Naive B cell (primary cell): ENCODE measurements at places on chromosomes 13 and 19. TPM values are rescaled to one million over a fixed set of nuclear protein-coding genes. Genes with fewer than 3 reads are reported as not detected.

DNA sequence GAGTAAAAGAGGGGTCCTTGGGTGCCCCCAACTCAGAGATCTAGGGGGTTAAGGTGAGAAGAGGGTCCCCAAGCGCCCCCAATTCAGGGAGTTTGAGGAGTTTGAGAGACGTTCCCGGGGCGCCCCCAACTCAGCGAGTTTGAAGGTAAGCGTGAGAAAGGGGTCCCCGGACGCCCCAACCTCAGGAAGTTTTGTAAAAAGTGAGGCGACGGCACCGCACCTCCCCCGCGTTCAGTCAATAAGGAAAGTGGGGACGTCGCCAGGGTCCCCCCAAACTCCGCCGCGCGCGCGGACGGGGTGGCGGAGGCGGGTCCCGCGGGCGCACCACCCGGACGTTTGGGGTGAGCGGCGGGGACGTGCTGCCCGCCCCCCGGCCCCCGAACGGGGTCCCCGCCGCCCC, 353 bp downstream of the RFX2 start:
- no peak for DNase-seq

DNA sequence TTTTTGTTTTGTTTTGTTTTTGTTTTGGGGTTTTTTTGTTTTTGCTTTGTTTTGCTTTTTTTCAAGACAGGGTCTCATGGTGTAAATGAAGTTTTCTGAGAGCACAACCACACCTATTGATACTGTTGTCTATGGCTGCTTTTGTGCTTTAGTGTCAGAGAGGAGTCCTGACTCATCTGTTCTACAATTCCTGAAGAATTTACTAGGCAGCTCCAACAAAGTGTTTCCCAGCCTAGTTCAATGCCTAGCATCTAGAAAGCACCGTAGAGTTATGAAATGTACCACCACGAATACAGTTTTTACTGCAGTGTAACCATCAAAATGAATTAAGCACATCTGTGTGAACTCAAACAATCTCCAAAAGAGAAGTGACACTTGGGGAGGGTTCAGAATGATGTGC, 21.2 kb downstream of the SAFB start:
- no peak for DNase-seq

- DNase-seq = no peak
Measured at GRCh38 chr13:37934339-37935191, 65.0 kb upstream of the TRPC4 start.

GRCh38 chr13:60230593-60230992, 66.9 kb upstream of the DIAPH3 start:
- no peak for DNase-seq

DNA sequence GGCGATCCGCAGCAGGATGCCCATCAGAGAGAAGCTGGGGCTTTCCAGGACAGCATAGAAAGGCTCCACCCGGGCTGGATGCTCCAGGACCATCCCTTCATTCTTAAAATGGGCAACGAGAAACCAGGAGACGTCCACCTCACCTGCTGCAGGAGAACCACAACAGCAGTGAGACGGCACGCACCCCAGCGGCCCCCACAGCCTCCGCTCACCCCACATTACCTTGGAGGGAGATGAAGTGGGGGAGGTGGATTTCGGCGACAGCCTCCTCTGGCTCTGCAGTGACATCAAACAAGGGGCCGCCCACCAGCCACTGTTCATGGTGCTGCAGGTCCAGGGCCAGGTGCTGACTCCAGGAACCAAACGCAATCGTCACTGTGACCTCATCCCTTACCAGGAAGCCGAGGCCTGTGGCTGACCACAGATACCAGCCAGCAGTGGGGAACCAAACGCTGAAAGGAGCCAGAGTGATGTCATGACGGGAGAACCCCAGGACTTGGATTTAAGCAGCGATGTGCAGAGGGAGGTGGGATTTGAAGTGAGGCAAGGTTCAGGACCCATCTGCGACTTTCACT, 25.1 kb downstream of the CARD8 start:
- no peak for DNase-seq

- no peak for DNase-seq
Measured at GRCh38 chr13:23510544-23510916, 59.7 kb upstream of the TNFRSF19 start.

DNA sequence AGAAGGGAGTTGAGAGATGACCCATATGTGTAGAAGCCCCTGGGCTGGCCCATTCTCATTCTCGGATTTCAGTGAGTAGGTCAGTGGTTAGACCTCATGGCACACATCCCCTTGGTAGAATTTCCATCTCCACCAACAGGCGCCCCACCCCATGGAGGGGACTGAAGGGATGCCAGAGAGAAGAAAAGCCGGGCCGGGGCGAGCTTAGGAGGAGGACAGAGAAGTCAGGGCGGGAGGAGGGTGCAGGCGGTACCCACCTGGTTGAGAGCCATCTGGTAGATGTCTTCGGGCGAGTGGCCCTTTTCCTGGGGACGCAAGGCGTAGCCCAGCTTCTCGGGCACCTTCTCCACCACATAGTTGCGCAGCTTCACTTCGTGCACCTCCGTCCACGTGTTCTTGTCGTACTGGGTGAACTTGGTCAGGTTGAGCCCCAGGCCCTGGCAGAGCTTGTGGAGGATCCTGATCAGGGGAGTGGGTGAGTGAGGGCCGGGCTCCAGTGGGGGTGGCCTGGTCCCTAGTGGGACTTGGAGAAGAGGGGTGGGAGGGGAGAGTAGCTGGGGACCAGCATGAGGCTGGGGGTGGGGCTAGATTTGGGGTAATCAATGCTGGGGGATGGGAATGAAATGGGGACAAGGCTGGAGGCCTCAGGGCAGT, 2.5 kb downstream of the IL4I1 start:
- DNase-seq = no peak

DNA sequence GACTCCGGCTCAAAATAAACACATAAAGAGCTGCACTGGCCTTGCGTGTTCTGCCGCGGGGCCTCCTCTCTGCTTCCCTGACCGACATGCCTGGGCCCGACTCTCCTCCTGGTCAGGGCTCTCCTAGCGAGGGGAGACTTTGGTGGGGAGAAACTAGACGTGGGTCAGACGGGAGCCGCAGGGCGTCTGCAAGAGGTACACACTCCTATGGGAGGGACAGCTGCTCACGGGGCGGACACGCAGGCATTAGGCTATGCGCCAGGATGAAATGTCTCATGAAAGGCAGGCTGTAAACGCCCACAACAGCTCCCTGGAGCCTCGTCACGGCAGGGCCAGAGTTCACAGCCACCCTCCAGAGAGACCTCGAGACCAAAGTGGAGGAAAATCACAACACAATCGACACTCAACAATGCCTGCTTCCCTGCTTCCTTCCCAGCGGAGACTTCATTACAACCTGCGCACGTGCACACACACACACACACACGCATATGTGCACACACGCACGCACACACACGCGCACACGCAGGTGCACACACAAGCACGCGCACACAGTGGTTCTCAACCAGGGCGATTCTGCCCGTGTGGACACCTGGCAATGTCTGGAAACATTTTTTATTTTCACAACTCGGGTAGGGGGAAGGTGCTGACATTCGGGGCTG, 5.8 kb downstream of the SLC39A3 start:
- no peak for DNase-seq

- no peak for DNase-seq
Measured at GRCh38 chr13:27012482-27013197, 159.0 kb downstream of the USP12 start.

GRCh38 chr19:7326105-7326877, 22.4 kb upstream of the ARHGEF18 start:
- DNase-seq = no peak

- no peak for DNase-seq
Measured at GRCh38 chr13:49561062-49561410, 24.3 kb downstream of the RCBTB1 start.

GRCh38 chr13:64510747-64511146, 2719.4 kb downstream of the PCDH9 start:
- DNase-seq = no peak

DNA sequence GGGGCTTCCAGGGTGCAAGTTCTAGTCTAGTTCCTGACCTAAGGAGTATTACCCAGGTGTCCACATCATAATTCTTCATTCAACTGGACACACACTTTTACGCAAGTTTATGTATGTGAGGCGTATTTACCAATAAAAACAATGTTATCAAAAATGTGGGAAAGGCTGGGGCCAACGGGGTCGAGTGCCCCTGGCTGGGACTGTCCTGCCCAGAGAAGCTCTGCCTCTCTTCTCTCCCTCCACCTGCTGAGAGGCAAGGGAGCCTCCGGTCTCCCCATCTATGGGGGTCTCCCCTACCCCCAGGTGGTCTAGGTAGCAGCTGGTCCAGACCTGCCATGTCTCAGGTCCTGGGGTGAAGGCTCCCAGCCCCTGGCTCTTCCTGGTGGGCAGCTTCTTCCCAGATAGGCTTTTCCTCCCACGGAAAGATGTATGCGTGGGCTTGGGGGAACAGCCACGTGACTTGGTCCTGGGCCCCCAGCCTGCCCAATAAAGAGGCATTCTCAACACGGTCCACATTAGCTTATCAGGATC, 132.4 kb downstream of the USP12 start:
- DNase-seq = no peak

Gene PROZ
- not detected for polyA plus RNA-seq

Gene IQCN
- polyA plus RNA-seq = not detected

Gene GARIN5A
- 0.50 TPM for polyA plus RNA-seq

Gene IFNL1
- not detected for polyA plus RNA-seq

Gene STOML3
- polyA plus RNA-seq = not detected
